ENCODE measurements at places on chromosomes 1 and 21.

DNA sequence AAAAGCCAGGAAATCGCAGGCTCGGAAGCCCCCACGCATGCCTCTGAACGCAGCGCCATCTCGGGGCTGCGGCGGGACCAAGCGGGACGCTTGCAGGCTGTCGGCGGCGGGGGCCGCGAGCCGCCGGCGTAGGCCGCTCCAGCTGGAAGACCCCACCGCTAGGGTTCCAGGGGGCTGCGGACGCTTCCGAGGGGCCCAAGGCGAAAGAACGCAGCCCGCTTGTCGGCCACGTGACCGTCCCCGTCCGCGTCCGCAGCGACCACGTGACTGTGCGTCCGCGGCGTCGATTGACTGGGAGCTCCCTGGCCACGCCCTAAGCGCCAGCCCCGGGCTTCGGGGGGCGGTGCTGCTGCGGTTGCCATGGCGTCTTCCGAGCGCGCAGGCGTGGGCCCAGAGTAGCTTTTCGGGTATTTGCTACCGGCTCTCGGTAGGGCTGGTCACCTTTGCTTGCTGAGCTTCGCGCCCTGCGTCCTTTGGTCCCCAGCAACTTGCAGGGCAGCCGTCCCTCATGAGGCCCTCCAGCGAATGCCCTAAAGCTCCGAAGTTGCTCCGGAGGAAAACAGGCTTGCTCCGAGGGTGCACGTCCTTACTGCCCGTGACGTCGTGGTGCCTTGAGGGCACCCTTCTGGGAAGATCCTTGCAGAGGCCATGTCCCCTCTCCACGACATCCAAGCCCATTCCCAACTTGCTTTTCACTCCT is 197.2 kb downstream of the DYRK1A start:
- DNase-seq: peak; percentile 93

- no peak for DNase-seq
These were observed 364 bp upstream of the BCAR3 start for GRCh38 chr1:93681989-93682412.

DNA sequence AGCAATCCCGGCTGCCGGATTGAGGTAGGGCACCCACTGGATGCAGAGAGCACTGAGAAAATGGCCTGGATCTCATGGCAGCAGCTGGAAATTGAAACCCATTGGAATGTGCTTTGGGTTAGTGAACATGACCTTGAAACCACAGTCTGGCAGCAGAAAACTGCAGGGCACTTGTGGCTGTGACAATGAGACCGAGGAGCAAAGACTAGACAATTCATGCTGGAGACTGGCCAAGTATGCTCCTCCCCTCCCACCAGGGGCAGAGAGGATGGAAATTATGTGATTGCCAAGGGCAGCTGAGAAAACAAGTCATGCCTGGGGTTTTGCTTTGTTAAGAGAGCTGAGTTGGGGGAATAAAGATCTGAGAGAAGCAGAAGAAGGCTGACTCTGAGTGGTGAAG is 60.7 kb downstream of the ZNF697 start:
- DNase-seq: no peak

DNA sequence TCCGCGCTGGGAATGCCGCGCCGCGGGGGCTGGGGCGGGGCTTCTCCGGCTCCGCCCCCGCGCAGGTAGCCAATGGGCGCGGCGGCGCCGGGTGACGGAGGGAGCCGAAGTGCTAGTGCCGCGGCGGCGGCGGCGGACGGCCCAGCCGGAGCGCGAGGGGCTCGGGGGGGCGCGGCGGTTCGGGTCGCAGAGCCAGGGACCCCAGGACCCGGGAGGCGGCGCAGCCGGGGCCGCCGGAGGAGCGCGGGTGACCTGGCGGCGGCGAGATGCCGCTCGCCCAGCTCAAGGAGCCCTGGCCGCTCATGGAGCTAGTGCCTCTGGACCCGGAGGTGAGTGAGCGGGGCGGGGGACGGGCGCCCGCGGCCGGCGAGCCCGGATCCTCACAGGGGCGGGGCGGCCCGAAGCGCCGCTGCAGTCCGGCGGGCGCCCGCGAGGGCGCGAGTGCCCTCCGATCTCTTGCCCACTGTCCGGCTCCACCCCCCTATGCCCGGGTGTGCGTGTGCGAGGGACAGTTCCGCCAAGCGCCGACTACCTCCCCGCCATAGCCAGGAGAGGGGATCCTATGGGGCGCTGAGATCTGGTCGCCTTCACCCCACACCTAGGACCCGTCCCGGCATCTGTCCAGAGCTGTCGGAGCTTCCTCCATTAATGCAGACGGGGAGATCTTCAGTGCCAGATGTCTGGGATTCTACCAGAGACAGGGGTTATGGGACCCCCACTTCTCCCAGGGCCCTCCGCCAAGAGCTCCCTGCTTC is at the start of gene RPS6KA1:
Gene RPS6KA1 (plus strand): TSS at position 107 of the 755 bp plus-strand sequence. CDS start 160 bp downstream, at position 267.
- peak; percentile 79 for DNase-seq

- no peak for DNase-seq
These were observed 33.0 kb upstream of the H6PD start for GRCh38 chr1:9201401-9202239.

- no peak for DNase-seq
These were observed 634.9 kb downstream of the LTN1 start for GRCh38 chr21:28357743-28358142.

All from A549 (cell line).